Thoracic aorta (tissue), 2 donors: ENCODE measurements at places on chromosomes 13 and 19.
A peak's percentile ranks its signal among the peaks of the same experiment; 100 is the strongest.

DNA sequence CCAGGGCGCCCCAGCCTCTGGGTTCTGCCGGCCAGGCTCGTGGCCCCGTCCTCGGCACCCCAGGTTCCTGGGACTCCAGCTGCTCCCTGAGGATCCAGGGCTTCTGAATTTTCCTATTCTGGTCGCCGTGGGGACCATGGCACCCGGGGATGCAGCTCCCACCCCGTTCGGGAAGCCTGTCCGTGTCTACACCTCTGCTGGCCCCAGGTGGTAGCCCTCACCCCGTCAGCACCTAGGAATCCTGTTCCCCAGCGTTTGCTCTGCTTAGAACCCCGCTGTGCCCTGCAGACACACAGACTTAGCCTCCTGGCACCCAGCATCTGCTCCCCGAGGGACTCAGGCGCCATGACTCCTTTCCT, 960 bp downstream of the PPFIA3 start:
- DNase-seq = no peak

DNA sequence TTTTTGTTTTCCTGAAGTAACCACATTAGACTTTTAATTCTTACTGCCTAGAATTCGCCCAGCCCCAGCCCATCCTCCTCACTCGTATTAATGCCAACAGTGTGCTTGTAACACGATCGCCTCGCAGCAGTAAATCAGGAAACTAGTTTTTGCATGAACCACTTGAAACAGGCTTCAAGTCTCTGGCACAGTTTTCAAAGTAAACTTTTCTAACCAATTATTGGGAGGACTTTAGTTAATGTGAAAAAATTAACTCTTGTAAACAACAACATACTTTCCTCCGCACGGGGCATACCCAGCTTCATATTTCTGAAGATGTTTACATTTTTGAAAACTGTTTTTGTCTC, 39.2 kb downstream of the TNFRSF19 start:
- DNase-seq = no peak

DNA sequence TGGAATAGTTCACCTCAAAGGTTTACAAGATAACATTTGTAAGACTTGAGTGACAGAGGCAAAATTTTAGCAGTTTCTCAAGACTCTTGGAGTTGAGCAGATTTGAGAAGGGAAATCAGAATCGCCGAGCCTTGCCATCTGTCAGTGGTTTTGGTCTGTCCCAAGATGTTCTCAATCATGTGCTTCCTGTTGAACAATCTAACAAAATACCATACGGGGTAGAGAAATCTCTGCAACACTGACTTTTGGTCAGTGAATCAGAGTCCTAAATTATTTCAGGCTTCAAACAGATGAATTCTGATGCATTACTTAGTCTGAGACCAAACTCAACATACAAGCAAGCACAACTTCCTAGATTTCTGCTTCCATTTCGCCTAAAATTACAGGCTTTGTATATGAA, 3.8 kb downstream of the KCTD12 start:
- DNase-seq = no peak

DNA sequence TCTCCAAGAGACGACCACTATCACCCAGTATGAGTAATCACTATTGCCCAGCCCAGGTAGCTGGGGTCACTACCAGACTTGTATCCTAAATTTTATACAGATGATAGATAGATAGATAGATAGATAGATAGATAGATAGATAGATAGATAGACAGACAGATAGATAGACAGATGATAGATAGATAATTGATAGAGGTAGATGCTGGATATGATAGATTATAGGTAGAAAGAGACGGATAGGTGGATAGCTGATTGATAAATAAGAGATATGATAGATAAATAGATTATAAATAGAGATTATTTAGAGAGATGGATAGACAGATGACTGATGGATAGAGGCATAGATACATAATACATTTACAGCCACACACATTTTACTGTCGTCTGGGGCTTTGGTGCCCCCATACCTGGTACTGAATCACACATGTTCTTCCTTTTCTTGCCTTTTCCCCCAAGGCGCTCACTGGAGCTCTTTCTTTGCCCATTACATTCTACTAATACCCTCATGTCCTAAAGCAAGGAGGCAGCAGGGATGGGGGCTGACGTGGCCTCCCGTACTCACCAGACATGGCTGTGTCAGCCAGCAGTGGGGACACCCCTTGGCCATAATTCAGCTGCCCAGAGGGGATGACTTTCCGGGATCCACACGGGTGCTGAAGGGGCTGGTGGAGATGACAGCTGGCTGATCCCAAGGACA, 44.6 kb upstream of the CCNE1 start:
- DNase-seq = no peak

GRCh38 chr13:25778808-25779305, 273.0 kb downstream of the SHISA2 start:
- DNase-seq = no peak

GRCh38 chr19:6779206-6779605, 6.7 kb downstream of the VAV1 start:
- no peak for DNase-seq

- no peak for DNase-seq
Observed at GRCh38 chr13:21069561-21070004, 8.2 kb upstream of the LATS2 start.

DNA sequence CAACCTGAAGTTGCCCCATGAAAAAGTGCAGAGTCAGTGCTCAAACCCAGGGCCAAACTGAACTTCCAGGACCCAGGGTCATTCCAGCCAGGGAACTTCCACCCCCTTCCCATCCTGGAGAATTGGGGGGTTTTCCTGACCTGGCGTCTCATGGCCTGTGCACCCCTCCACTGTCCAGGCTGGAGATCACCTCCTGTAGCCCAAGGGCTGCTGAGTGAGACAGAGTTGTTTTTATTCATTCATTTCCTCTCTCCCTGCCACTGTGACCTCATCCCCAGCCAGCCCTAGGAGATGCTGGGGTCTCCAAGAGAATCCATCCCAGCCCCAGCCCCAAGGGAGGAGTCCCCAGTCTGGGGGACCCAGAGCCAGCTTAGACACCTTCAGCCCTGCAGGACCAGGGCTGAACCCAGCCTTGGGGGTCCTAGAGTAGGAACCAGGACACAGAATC, 4.2 kb downstream of the FCHO1 start:
- DNase-seq = no peak

- no peak for DNase-seq
Observed at GRCh38 chr19:31908496-31909225, 436.7 kb upstream of the ZNF507 start.

GRCh38 chr13:40388617-40389016, 277.8 kb downstream of the FOXO1 start:
- no peak for DNase-seq

GRCh38 chr13:112940236-112940635, 28.8 kb upstream of the MCF2L start:
- DNase-seq = no peak

- no peak for DNase-seq
Observed at GRCh38 chr13:60379837-60380565, 17.0 kb upstream of the TDRD3 start.

DNA sequence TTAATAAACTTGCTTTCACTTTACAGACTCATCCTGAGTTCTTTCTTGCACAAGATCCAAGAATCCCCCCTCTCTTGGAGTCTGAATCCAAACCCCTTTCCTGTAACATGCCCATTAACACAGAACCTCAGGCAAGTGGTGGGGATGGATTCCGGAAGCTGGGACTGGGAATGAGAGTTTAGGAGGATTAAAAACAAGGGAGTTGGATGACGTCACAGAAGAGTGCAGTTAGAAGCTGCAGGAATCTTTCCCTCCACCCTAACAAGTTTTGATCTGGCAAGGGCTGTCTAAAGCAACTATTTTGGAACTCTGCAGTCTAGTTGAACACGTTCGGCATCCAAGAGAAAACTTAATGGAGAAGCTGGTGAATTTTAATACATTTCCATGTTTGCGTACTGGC, 48.2 kb upstream of the PEPD start:
- DNase-seq = no peak

- no peak for DNase-seq
Observed at GRCh38 chr13:112905990-112906641, 62.9 kb upstream of the MCF2L start.

GRCh38 chr19:18000915-18001776, 6.8 kb upstream of the ARRDC2 start:
- peak; percentile 91 for DNase-seq

DNA sequence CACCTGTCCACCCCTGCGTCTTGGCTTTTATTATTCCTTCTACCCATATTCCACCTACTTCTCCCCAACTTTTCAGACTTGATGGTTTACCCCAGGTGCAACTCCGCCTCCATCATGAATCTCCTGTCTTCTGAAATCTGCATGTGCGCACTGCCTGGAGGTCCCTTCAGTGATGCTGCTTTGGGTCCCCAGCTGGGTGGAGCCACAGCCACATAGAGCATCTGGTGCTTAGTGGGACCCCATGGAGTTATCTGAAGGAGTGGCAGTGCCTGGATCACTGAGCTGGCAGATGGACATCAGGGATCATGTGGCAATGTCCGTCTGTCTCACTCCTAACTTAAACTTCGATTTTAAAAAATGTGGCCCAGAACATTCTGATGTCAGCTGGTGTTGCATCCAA, 13.5 kb downstream of the ZNF536 start:
- DNase-seq = no peak

DNA sequence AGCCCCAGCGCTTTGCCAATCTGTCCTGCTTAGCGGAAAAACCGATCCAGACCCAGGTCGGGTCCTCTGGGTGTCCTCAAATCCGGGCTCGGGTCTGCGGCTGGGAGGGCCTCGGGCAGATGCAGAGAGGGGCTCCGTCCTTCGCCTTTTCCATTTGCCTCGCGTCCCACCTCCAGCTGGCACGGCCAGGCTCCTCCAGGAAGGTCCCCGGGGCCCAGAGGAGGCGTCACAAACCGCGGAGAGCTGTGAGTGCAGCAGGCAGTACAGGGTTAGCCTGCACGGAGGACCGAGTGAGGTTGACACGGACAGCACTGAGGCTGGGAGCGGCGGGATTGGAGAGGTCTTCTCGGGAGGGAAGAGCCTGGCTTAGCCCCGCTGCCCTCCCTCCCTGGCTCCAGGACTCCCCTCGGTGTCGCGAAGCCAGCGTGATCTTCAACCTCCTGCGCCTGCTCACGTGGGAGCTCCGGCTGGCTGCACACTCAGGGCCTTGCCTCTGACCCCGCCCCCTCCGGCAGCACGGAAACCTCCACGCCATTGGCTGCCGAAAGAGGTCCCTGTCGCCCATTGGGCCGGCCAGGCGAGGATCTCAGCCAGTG, 2.8 kb upstream of the IFNL2 start:
- DNase-seq = no peak
